ENCODE measurements at places on chromosomes 2 and 18.

DNA sequence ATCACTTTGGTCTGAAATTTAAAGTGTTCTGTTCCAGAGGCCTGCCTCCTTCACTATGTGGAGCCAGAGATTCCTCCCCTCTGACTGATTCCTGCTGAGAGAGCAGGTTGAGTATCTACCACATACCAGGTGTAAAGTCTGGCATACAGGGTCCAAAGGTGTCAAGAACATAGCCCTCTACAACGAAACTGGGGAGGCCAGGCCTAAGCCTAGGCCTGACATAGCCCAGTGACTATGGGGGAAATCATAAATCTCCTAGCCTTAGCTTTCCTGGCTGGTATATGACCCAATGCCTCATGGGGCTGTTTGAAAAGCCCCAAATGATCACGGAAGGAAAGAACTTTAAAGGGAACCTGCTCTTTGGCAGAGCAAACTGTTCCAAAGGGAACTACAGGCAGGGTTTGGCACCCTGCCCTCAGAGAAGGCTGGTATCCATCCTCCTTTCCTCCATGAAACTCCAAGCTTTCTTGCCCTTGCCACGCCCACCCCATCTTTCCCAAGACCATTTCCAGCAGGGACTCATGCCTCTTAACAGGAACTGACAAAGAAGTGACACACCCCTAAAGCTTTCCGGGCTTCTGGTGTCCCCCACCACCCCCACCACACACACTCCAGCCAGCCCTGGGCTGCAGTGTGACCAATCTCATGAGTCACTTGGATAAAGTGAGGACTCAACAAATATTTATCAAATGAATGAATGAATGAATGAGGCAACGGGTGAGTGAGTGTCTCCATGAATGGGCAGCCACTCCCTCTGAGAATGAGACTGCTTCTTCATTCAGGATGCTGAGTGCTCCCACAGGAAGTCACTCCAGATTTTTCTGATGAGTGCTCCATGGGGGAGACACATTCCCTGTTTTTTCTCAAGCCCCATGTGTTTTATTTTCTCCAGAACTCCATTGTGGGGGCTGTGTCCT, 114.5 kb upstream of the STPG4 start:
- no peak for DNase-seq

GRCh38 chr2:168639441-168639898, 163.0 kb upstream of the NOSTRIN start:
- DNase-seq = peak; percentile 29

- DNase-seq = no peak
These were observed 20.7 kb downstream of the OTOF start for GRCh38 chr2:26457251-26457666.

DNA sequence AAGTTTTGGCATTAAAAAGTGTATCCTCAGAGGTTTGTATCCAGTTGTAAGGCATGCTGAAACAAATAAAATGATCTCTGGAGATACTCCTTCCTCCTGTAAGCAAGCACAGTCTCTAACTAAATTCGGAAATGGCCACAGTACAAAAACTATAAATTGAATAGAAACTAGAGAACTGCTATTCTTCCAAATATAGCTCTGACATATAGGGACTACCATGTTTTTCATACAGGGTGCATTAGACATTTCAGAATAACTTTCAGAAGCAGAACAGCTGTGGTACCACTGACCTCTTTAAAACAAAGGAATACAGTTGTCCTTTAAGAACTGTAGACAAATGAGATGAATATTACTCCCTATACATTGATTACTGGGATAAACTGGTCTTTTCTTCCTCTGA, 568.5 kb downstream of the ARHGAP15 start:
- DNase-seq = no peak

- DNase-seq = peak; percentile 38
These were observed 57.9 kb downstream of the LYPD6 start for GRCh38 chr2:149388120-149388816.

DNA sequence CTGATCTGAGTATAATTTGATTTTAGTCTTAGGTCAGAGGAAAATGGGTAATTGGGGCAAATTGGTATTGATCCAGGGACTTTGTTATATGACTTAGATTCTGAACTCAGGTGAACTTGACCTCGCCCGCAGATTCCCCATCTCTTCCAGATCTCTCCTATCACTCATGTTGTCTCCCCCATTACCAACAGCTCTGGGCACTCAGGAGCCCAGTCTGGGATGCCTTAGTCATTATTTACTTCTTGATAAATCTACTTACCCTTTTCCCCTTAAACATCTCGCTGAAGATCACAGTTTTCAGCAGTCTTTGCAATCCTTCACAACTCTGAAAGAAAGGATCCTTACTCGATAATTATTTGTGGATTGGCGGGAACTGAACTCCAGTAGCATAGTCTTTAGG, 19.6 kb upstream of the HNMT start:
- DNase-seq = peak; percentile 93

DNA sequence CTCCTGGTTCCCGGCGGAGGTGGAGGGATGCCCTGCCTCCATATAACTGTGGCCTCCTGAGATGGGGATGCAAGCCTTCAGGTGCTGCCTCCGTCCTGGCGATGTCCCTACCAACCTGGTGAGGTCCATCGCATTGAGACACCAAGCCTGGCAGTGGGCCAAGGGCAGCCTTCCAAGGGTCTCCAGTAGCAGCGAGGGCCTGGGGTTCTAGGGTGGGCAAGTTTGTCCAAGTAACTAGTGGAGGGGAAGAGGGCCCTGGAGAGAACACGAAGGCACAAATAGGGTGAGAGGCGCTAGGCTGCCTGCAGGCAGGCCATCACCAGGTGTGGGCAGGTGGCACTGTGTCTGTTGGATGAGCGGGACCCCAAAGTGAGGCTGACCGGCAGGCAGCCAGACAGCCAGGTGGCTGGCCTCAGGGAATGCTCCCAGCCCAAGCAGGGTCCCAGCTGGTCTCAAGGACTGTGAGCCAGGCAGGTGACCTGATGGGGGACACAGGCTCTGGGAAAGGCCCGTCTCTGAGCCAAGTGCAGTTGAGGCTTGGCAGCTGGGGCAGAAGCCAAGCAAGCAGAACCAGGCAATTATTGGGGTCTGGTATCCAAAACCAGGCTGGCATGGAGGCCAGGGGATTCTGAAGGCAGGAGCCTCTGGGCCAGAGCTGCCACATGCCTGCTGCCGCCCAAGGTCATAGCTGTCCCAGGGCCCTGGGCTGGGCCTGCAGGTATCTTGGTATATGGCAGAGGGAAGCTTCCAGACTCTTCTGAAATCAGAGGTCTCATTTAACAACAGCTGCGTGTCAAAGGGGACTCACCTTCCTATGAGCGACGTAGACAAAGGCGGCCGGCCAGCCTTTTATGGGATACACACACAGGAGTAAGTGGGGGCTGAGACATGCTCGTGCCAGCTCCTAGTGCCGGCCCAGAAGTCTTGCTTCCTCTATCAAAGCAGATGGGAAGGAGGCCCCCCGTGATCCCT, 23.4 kb downstream of the RAMP1 start:
- DNase-seq = peak; percentile 40

DNA sequence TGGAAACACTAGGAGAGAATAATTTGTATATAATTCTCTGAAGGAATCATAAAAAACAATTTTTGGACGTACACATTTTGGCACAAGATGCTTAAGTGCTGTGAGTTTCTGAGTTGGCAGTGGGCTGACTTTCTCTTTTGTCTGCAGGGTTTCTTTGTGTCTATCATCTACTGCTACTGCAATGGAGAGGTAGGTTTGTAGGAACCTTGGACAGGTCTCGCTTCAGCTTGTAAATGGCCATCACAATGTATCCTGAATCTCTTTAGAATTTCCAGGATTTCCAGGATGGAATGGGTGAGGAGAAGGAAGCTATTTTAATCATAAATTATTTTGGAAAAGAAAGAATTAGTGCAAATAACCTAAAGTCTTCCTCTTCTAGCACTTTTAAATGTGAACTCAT, 83.9 kb downstream of the PTH2R start:
- no peak for DNase-seq

DNA sequence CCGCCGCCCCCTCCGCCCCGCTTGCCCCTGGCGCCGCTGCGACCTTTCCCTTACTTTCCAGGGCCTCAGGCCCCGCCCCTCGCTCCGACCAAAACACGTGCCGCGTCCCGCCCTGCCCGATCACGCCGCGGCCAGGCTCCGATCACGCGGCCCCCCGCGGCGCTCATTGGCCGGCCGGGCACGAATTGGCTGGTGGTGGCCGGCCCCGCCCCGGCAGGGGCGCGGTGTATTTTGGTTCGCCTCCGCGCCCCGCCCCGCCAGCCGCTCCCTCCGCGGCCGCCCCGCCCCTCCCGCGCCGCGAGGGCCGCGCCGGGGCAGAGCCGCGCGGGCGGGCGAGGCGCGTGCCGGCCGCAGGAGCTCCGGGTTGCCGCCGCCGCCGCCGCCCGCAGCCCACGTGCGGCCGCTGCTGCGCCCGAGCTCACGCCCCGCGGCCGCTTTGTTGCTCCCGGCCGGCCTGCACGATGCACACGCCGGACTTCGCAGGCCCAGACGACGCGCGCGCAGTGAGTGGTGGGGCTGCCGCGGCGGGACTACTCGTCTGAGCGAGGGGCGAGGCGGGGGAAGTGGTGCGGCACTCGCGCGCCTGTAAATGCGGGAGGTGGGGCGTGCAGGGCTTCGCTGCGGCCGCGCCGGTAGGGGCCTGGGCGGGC, at the start of gene KLF11:
KLF11 (plus strand) TSS at position 295 of the 650 bp plus-strand sequence; CDS start at position 462, 167 bp downstream.
- DNase-seq = peak; percentile 78

DNA sequence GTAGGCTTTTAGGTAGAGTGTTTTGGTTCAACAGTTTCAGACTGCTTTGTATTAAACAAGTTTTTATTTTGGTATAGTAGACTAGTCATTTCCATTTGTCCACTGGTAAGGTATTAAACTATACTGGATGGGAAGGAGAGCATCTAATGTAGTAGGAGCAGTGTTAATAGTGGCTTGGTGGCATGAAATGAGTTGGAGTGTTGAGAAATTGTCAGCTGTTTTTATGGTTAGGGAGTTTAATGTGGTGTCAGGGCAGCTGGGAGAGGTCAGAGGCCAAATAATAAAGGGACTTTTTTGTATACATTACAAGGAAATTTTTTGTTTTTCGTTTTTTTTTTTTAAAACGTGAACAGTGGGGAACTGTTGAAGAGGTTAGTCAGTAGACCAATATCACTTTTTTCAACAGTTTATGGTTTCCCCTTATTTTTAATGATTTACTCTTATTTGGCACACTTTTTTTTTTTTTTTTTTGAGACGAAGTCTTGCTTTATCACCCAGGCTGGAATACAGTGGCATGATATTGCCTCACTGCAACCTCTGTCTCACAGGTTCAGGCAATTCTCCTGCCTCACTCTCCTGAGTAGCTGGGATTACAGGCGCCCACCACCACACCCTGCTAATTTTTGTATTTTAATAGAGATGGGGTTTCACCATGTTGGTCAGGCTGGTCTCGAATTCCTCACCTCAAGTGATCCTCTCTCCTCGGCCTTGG, 21.2 kb downstream of the ACTR3 start:
- no peak for DNase-seq

GRCh38 chr2:108287169-108287568, 1.5 kb upstream of the SULT1C2 start:
- DNase-seq = no peak

- no peak for DNase-seq
These were observed 8.6 kb upstream of the IL36A start for GRCh38 chr2:112996635-112997034.

DNA sequence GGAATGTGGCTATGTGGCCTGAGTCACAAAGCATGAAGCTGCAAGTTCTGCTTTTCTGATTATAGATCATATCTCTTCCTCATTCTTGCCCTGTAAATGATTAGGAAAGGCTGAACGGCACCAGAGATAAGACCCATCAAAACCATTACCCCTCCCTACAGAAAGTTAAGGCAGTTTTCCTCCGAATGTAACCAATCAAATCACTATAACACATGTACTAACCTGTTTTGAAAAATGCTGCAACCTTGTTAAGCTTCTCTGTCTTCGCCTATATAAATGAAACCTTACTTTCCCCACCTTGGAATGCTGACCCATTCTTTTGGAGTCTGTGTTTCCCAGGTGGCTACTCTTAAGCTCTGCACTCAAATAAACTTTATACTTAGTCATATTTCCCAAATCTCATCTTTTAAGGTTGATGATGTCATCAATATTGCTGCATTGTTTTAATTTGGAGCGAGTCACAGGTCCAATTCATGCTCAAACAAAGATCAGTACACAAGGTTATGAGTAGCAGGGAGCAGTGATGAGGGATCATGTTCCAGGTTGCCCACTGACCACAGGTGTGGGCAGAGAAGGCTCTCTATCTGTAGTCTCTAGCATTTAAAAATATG, 662.3 kb downstream of the IRS1 start:
- no peak for DNase-seq

DNA sequence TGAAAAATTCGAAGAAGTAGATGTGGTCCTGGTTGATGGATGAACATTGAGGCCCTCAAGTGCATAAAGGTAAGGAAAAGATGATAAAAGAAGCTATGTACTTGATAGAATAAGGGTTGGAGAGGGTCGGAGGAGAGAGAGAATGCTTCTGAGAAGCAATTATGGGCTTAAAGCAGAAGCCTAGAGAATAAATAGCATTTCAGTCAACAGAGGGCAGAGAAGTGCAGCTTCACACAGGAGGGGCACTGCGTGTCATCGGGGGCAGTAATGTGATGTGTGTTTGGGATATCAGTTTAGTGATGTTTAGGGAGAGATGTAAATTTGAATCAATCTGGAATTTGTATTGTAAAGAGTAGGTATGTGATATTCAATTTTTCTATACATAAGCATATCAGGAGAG, 334.5 kb downstream of the PIK3C3 start:
- DNase-seq = peak; percentile 64
